ENCODE measurements at places on chromosomes 11 and 22.

- no peak for DNase-seq
These were observed 201.4 kb downstream of the GRIA4 start for GRCh38 chr11:105811242-105811641.

DNA sequence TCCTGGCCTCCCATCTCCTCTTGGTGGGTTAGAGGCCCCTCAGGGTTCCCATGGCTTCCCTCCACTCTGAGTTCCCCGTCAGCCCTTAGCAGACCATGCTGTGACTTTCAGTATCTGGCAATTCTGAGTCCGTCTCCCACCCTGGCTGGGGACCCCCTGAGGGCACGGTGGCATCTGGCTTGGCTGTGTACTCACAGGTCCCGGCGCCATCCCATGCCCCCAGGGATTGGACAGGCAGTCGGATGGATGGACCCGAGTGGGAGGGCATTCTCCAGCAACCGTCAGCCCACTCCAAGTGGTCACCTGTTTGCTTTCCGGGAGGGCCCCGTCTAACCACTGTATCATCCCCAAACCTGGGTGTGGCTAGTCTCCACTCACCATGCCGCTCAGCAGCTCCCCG lies 24.0 kb upstream of the ABCC8 start:
- no peak for DNase-seq

DNA sequence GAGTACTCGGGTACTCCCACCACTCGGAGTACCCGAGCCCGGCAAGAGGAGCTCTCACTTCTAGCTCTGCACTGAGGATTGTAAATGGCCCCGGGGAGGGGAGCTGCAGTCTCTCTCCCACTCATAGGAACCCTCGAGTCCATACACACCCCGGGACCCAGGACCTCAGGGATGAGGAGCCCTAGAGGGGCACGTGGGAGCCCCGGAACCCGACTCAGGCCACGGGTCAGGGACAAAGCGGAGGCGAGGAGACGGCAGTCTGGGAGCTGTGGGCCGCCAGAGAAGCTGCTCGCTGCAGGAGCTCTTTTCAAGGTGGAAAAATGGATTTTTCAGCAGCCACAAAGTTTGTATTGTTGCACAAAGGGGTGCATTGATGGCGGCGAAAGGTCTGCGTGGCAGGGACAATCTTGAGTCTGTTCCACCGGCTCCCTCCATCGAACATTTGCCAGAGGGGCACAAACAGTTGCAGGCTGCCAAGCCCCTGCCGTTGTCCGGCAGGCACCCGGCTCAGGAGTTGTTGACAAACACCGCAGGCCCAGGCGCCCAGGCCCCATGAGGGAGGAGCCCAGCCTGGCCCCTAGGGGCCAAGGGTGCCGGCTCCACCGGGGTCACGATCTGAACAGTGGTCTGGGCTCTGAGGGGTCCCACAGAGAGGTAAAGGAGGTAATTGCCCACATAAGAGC lies 5.7 kb upstream of the FLI1 start:
- no peak for DNase-seq

- DNase-seq: no peak
These were observed 12.6 kb downstream of the PRDM11 start for GRCh38 chr11:45158891-45159605.

DNA sequence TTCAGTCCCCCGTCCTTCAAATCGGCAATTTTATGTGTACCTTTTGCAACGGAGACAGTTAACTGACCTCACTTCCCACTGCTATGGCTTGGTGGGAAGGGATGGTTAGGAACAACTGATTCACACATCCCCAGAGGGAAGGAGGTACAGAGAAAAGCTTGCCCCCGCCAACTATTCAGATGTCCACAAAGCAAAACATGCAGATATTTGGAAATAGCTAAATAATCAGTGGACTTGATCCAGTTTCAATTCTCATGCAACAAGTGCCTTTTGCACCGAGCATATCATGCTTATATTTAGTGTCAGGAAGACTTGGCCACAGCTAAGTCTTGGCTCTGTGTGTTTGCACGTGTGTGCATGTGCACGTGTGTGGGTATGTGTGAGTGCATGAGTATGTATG lies 144.6 kb downstream of the SNX19 start:
- DNase-seq: no peak

DNA sequence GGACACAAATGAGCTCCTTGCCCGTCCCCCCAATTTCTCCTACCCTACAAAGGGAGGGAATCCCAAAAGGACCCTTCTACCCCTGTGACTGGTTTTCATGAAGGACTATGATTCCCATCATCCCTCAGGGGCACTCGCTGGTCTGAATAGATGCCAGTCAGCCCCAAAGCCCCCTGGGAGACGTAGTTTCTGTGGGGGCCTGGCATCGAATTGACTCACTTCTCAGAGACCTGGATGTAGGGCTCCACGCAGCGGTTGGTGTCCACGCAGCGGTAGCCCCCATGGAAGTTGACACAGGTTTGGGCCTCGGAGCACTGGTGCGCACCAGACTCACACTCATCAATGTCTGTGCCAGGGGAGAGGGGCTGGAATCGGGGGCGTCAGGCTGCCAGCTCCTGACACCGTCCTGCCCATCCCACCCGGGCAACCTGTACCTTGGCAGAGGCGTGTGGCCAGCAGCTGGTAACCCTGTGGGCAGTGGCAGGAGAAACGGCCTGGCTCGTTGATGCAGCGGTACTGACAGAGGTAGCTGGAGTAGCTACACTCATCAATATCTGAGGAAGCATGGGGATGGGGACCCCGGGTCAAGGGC lies 4.4 kb downstream of the EFEMP2 start:
- DNase-seq: no peak

- DNase-seq: no peak
These were observed 576.5 kb upstream of the B3GAT1 start for GRCh38 chr11:134988495-134988894.

- no peak for DNase-seq
These were observed 1052.9 kb downstream of the NTM start for GRCh38 chr11:132423266-132423665.

DNA sequence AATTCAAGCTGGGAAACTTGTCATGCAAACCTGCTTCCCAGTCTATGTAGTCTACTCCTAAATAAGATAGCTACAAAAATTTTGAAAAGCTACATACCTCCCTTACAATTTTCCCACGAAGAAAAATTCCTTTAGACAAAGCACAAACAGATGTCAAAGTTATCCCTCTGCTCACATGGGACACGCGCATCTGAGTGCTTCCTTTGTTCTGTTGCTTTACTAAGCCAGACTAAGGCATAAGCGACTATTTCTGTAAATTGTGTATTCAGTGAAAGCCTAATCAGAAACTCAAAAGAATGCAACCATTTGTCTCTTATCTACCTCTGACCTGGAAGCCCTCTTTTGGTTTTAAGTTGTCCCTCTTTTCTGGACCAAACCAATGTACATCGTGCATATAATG lies 583.7 kb upstream of the B3GAT1 start:
- no peak for DNase-seq

- DNase-seq: no peak
These were observed 74.0 kb downstream of the ADAMTS15 start for GRCh38 chr11:130522284-130522961.

DNA sequence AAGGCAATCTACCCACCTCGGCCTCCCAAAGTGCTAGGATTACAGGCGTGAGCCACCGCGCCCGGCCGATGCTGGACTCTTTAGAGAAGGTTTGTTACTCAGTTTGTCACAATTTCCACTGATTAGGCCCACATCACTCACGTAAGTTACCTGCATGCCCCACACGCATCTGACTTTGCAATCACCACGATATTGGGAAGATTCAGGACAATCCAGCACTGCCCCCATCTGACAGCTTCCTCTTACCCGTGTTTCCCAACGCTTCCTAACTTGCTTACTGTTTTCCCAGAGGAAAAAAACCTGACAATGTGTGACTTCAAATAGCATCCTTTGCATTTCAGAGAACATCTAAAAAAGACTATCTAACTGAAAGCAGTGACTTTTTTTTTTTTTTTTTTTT lies 21.8 kb upstream of the EIF3M start:
- no peak for DNase-seq

- no peak for DNase-seq
These were observed 53.5 kb downstream of the IGLL5 start for GRCh38 chr22:22940961-22941605.

- DNase-seq: no peak
These were observed 154.0 kb upstream of the TENM4 start for GRCh38 chr11:79594834-79595233.

DNA sequence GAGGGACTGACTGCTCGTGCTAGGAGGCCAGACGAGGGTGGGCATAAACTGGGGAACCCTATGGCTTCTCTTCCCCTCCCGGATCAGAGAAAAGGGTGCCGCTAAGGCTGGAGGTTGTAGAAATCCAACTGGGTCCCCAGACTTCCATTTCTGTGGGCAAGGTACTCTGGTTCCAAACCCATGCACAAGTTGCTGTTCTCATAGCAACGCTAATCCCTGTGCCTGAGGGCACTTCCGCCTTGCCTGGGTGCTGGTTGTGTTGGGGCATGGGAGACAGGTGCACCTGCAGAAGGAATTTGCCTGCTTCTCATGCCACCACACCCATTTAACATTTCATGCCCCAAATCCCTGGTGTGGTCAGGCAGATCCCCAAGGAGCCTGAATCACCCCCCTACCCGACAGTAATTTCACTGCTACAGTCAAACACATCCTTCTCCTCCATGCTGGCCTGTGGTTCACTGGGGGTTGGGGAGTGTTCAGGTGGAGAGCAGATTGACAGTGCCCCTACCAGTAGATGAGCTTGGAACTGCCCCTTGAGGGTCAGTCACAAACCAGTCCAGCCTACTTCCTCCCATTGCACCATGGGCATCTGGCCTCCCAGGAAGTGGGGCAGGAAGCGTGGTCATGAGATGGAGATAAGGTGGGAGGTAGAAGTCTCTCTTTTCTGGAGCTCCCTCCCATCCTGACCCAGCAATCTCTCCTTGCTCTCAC lies 1.2 kb downstream of the C2CD2L start:
- no peak for DNase-seq

GRCh38 chr22:26812731-26813130 lies 155.3 kb downstream of the MIAT start:
- DNase-seq: no peak

DNA sequence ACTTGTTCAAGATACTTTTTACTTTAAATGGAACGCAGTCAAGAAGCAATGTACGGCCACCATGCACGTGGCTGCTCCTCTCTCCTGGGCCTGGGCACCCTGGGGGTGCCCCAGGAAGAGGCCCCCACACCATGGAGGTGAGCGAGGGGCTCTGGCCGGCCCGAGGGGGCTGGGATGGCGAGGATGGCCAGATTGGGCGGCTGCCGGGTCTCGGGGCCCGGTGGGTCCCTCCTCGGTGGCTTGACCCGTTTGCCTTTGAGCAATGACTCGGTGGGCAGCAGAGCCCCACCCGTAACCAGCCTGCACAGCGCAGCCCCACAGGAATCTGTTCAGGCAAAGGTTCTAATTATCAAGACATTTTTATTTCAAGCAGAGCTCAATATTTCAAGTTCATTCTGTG lies 167.4 kb downstream of the BRD1 start:
- DNase-seq: no peak

GRCh38 chr22:37677493-37677974 lies 2.1 kb downstream of the LGALS1 start:
- DNase-seq: no peak

DNA sequence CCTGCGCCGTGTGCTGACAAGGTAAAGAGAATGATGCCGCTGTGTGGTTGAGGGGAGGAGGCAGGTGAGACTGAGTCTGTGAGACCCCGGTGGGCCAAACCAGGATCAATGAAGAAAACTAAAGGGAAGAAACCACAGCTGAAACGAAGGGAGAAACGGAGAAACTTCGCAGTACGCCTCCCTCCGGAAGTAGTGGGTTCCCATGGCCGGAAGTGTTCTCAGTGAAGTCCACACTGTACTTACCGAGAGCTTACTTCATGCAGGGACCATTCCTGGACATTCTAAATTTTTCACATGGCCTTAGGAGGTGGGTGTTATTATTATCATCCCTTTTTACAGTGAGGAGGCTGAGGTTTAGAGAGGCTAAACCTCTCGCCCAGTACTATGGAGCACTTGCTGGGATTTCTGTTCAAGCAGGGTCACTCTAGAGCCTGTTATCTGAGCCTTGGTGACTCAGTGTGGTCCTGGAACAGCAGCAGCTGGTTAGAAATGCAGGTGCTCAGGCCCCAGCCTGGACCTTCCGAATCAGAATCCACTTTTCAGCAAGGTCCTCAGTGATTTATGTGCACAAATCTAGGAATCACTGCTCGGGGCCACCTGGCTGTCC lies 17.9 kb downstream of the CD5 start:
- DNase-seq: no peak

- peak; percentile 70 for DNase-seq
These were observed 5.0 kb upstream of the PICK1 start for GRCh38 chr22:38051900-38052862.

DNA sequence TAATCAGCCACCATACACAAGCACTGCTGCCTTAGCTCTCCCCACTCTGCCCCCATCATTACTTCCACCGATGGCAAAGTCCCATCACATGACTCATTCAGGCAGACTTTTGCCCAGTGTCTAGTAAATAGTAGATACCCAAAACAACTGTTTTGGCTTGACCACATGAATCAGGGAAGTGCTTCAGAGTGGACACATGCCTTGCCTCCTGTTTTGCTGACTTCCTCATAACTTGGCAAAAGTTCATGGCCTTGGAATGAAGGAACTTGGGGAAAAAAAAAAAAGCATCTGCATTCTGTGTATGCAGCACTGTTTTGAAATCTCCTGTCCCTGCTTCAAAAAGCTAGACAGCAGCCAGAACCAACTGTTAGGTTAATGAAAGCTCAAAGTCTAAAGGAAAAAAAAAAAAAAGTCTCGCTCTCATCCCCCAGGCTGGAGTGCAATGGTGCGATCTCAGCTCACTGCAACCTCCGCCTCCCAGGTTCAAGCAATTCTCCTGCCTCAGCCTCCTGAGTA lies 335.3 kb downstream of the FAM181B start:
- DNase-seq: no peak

GRCh38 chr22:49102367-49102766 lies 725.3 kb downstream of the BRD1 start:
- DNase-seq: no peak

- DNase-seq: no peak
These were observed 7.2 kb upstream of the STT3A start for GRCh38 chr11:125585487-125585886.

DNA sequence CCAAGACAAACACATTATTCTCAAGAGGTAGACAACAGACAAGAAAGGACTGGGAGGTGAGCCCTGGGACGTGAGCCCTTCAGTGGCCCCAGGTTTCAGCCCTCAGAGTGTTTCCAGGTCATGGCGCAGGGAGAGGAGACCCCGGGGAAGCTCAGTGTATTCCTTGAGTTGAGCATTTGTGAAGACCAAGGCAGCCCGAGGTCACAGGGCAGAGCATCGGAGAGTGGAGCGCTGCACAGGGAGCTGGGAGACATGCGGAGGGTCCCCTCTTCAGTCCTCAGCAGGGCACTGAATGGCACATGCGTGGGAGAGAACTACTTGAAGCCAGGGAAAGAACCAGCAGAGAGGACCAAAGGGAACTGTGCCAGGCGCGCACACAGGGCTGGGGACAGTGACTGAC lies 11.7 kb downstream of the KRTAP5-6 start:
- DNase-seq: no peak

- DNase-seq: peak; percentile 40
These were observed 755.8 kb downstream of the NTM start for GRCh38 chr11:132125988-132126871.

DNA sequence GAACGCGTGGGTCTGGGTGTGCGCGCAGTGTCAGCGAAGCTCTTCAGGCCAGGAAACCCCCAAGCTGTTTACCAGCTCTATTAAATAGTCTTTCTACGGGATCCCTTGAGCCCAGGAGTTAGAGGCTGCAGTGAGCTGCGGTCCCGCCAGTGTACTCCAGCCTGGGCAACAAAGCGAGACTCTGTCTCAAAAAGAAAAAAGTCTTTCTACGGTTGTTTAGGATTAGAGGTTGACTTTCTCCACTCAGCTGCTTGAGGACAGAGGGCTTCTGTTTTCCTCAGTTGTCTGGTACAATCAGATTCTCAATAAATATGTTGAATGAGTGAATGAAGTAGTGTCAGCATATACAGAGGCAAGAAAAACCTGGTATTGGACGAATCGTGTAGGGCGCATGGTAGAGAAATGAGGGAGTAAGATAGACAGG lies 619 bp downstream of the SART1 start:
- no peak for DNase-seq

Data from left renal cortex interstitium (tissue), 4 donors.